ENCODE measurements at places on chromosomes 6 and 20.

- no peak for DNase-seq
Observed at GRCh38 chr6:107653183-107653580, 163.3 kb downstream of the SOBP start.

- no peak for DNase-seq
Observed at GRCh38 chr6:142612956-142613355, 311.1 kb downstream of the ADGRG6 start.

DNA sequence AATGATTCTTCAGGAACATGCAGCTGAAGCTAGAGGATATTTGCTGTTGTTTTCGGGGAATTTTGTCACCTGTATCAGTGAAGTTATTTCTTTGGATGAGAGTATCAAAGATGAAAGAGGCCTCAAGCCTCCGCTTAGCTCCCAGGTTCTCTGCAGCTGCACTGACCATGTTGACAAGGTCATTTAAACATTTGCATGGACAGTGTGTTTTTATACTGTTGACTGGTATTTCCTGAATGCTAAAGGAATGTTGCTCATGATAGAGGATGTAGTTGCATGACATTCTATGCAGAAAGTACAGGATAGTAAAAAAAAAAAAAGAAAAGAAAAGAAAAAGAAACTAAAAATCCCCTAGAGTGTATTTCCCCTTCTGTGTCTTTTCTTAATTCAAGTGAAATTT, 165.6 kb upstream of the LAMP5 start:
- DNase-seq = no peak

GRCh38 chr20:63737945-63738686, 1.5 kb upstream of the SLC2A4RG start:
- no peak for DNase-seq

DNA sequence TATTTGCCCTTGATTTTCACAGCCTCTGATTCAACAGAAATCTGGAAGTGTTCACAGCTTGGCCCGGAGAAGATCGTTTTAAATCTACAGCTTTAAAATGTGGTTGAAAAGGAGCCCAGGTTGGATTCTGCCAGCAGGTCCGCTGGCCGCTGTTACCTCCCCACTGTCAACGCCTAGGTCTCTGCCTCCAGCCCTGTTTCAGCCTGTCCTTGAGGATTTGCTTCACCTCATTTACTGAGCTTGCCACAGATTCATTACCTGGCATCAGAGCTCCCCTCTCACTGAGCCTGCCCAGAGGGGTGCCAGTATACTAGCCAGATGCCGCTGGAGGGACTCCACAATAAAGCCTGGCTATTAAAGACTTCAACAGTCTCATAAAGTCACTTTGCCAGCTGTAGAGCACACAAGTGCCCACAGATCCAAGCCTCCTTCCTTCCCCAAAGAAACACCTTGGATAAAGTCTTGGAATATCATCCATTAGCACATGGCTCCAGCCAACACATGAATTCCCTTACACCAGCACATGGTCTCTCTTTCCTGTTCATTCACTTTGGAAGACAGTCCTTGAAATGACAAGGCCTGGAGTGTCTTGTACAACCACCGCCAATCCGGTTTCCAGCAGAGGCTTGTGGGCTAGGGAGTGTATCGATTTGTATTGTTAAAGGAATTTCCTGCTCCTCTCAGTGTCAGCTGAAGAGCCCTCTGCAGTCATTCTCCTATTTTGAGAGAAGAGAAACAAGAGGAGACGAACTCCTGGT, 9.5 kb upstream of the NR2E1 start:
- no peak for DNase-seq

DNA sequence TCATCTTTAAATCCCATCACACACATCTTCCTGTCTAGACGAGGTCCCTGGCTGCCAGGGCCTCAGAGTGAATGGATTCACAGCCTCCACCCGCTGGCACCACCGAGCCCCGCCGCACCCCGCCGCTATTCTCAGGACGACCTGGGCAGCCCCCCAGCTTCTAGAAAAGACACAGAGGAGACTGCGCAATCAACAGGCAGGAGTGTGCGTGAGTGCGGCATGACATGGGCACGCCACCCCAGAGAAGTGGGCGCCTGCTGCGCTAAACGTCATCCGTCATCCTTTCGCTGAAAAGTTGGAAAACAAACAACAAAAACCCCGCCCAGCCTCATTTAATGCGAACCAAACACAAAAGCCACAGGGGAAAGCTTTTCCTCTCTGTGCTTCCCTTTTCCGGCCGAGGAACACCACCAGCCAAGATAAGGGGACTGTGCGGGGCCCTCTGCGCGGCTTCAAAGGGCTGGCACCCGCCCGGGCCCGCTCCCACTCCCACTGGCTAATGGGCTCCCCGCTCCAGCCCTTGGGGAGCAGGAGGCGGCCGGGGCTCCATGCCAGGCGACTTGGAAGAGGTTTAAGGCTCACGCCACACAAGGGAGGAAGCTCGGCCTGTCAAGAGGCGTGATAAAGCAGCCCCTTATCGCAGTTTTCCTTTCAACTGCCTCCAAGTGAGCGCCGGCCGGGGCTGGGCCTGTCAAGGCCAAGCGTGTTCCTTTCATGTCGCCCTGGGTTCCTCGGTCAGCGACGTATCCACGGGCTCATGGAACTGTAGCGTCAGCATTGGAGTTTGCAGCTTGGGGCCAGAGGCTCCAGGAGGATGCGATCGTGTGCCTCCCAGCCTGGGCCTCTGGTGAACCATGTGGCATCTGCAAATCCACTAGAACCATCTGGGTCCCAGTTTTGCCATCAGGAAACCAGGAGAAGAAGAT, 50.1 kb downstream of the NFATC2 start:
- no peak for DNase-seq

GRCh38 chr6:16776394-16777017, 15.2 kb upstream of the ATXN1 start:
- no peak for DNase-seq

DNA sequence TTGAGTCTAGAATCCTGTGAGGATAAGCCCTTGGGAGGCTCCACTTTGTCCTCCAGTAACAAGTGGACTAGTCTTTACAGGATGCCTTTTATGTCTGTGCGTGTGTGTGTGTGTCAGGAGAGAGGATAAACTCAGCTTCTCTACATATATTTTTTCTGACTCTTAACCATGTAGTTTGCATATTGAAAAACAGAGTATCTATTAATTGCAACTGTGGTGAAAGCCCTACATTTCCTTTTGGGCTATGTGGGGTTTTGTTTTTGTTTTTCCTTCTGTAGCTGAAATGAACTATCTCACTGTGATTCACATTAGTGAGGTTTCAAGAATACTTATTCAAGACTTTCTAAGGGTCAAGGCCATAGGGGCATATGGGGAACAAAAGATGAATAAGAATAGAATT, 17.7 kb downstream of the TPBG start:
- no peak for DNase-seq

- no peak for DNase-seq
Observed at GRCh38 chr6:17149571-17149970, 47.7 kb downstream of the STMND1 start.

- DNase-seq = no peak
Observed at GRCh38 chr6:32472781-32473375, 33.2 kb downstream of the HLA-DRA start.

- no peak for DNase-seq
Observed at GRCh38 chr20:19284400-19285178, 72.1 kb downstream of the SLC24A3 start.

DNA sequence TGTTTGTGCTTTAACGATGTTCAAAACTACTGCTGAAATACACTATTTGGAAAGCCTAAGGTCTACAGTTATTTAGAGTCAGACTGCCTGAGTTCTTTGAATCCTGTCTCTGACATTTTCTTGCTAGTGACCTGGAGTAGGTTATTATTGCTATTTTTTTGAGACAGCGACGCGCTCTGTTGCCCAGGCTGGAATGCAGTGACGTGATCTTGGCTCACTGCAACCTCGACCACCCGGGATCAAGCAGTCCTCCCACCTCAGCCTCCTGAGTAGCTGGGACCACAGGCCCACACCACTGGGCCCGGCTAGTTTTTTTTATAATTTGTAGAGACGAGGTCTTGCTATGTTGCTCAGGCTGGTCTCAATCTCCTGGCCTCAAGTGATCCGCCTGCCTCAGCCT, 96.6 kb downstream of the TIAM2 start:
- DNase-seq = no peak

DNA sequence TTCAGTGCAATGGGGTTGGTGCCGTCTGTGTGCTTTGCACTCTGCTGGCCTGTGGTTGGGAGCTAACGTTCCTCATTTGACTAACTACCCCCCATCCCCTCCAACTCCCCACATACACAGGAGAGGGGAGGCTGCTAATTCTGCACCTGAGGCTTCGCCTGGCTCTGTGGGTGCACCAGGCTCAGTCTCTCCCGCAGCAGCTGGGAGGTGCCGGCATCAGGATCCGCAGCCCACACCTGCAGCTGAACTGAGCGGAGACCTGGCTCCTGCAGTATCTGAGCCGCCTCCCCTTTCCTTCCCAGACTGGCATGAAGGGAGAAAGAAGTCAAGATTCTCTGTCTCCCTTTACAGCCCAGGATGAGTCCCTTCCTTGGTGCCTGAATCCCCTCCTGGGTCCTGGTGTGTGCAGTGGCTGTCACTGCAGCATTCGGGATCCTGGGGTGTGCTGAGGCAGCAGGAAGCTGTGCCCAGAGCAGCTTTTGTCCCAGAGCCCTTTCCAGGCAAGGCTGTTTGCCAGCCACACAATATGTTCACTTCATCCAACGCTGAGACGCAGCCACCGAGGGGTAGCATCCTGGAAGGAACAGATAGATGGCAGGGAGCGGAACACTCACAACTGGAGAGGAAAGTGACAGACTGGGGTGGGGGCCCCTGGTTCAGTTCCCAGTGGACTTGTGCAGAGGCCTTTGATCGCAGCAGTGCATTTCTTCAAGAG, 70.2 kb downstream of the CDH4 start:
- DNase-seq = no peak

- no peak for DNase-seq
Observed at GRCh38 chr6:130577178-130577919, 211.5 kb downstream of the TMEM200A start.

GRCh38 chr6:33768644-33769120, 20.2 kb downstream of the LEMD2 start:
- DNase-seq = peak; percentile 84

GRCh38 chr20:17661121-17661744, 20.8 kb downstream of the RRBP1 start:
- no peak for DNase-seq

- DNase-seq = no peak
Observed at GRCh38 chr20:35568645-35569044, 26.8 kb downstream of the ERGIC3 start.

DNA sequence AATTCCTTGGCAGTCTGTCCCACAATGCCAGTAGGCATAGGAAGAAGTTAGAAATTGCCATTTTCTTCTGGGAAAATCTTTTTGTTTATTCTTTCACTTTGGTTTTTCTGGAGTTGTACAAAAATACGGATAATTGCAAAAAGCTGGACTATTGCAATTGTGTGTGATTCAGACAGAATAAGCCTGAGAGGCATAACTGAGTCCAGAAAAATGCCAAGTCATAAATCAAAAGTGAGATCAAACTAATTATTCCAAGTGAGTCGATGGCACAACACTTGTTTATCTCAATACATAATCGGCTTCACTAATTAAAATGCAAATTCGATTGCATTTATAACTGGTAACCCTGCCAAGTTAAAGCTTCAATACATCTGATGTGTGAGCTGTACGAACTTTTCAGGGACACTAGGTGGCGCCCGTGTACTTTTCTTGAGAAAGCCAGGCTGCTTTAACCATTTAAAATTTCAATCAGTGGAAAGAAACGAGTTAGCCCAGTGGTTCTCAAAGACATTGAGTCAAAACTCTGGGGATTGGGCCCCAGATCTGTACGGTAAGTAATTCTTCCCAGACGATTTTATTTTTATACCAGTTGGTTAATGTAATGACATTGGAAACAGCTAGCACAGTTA, 102.6 kb downstream of the LAMP5 start:
- DNase-seq = no peak

- peak; percentile 61 for DNase-seq
Observed at GRCh38 chr20:57621421-57622200, 1.4 kb upstream of the ZBP1 start.

- DNase-seq = no peak
Observed at GRCh38 chr6:132483779-132484679, 28.9 kb downstream of the STX7 start.

GRCh38 chr6:160737934-160738333, 35.9 kb downstream of the PLG start:
- DNase-seq = no peak

GRCh38 chr6:134722200-134722870, 227.6 kb downstream of the ALDH8A1 start:
- no peak for DNase-seq

- no peak for DNase-seq
Observed at GRCh38 chr6:47047479-47048407, 5.6 kb upstream of the ADGRF1 start.

- DNase-seq = no peak
Observed at GRCh38 chr20:58097943-58098342, 130.5 kb downstream of the ANKRD60 start.

- no peak for DNase-seq
Observed at GRCh38 chr6:154928325-154928922, 66.7 kb upstream of the TIAM2 start.

- no peak for DNase-seq
Observed at GRCh38 chr6:143223895-143224294, 163.2 kb downstream of the AIG1 start.

GRCh38 chr6:11769244-11769643, 9.4 kb downstream of the ADTRP start:
- DNase-seq = no peak

DNA sequence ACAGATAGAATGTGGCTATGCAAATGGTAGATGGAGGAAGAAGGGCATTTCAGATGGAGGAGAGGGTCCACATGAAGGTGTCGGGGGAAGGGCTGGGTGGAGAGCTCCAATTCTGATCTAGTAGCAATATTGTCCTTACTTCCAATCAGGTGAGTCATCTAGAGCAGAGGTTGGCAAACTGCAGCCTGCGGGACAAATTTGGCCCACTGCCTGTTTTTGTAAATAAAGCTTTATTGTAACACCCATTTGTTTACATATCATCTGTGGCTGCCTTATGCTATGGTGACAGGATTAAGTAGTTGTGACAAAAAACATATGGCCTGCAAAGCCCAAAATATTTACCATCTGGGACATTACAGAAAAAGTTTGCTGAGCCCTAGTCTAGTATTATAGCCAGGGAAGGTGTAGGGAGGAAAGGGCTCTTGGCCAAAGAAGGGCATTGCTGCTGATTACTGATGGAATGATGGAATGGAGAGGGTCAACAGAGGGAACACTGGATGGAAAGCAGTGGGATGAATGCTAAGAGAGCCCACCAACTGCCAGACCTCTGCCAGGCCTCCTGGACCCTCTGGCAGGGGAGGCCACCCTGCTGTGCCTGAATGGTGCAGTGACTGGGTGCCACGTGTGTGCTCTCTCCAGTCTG, 79.8 kb downstream of the SLC22A23 start:
- no peak for DNase-seq

- no peak for DNase-seq
Observed at GRCh38 chr6:3742076-3742425, 9.5 kb downstream of the PXDC1 start.

- DNase-seq = no peak
Observed at GRCh38 chr6:79605061-79605460, 26.1 kb upstream of the SH3BGRL2 start.
